ENCODE measurements at places on chromosomes 11 and 22.
A peak's percentile ranks its signal among the peaks of the same experiment; 100 is the strongest.

GRCh38 chr11:126339863-126340434, 15.5 kb upstream of the ST3GAL4 start:
- peak; percentile 35 for DNase-seq

DNA sequence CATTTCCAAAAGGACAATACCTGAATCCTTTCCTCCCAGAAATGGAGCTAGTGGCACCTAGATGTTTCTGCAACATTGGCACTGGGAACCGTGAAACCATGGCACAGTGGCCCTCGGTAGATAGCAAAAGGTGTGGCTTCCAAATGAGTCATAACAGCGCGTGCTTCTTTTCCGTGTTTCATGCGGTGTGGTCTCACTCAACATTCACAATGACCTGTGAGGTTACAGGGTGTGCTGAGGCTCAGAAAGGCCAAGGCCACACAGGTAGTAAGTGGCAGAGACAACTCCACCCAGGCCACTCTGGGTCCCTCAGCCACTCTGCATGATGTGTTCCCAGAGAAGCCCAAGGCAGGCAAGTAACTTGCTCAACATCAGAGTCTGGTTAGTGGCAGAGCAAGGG, 67.4 kb downstream of the TP53I11 start:
- no peak for DNase-seq

- no peak for DNase-seq
These were observed 3.1 kb downstream of the IFITM1 start for GRCh38 chr11:316891-317301.

- no peak for DNase-seq
These were observed 10.0 kb downstream of the CD6 start for GRCh38 chr11:60981515-60981914.

GRCh38 chr11:75063741-75064314, 32.8 kb downstream of the OR2AT4 start:
- DNase-seq, result no peak

DNA sequence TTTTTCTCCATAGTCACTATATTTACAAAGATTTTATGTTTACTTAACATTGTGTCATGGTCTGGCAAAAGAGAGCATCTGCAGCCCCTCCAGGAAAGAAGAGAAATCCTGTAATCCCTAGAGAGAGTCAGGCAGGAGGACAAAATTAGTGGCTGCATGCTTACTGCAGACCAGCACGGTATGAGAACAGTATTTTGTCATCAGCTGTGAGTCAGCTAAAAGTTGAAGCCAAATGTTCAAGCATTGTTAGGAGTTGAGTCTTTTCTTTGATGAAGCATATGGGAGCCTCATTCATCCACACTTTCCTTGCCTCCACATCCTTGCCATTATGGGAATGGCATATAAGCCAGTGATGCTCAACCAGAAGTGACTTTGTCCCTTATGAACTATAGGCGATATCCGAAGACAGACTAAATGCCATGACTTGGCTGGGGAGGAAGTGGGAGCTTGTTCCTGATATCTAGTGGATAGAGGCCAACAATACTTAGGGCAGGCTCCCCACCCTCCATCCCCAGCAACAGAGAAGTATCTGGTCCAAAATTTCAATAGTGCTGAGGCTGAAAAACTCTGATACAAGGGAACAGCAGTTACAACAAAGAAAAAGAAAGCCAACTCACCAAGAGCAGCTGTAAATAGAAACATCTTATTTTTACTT, 112.0 kb upstream of the OR5AK2 start:
- DNase-seq, result no peak

- DNase-seq, result peak; percentile 4
These were observed 109.5 kb downstream of the TENM4 start for GRCh38 chr11:79331203-79331901.

DNA sequence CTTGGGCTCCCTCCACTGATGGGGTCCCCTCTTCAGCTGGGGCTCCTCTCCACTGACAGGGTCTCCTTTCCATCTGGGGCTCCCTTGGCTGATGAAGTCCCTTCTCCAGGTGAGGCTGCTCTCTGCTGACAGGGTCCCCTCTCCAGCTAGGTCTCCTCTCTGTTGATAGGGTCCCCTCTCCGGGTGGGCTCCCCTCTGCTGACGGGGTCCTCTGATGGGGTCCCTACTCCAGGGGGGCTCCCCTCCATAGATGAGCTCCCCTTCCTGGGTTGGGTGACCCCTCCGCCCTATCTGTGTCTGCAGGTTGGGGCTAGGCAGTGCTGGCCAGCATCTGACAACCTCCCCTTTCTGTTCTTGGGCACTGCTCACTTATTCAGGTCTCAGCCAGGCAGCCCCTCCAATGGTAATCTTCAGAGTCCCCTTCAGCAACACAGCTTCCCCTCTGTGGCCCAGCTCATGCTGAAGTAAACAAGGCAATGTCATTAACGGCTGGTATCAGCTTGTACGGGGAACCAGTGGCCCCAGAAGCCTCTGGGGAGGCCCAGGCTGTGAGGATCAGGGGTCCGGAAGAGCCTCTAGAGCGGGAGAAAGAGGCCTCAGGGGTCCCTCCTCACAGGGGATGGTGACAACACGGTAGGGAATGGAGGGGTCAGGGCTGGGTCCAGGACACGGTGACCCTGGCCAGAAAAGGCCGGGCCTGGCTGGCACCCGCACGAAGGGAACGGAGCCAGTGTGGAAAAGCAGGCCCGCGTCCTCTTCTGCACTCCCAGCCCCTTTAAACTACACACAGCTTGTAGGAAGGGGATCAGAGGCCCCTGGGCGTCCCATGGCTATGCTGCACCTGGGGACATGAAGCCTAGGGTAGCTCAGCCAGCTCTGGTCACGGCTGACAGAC, 9.6 kb upstream of the CD81 start:
- no peak for DNase-seq

GRCh38 chr11:83257761-83258168, 28.4 kb downstream of the CCDC90B start:
- DNase-seq, result no peak

DNA sequence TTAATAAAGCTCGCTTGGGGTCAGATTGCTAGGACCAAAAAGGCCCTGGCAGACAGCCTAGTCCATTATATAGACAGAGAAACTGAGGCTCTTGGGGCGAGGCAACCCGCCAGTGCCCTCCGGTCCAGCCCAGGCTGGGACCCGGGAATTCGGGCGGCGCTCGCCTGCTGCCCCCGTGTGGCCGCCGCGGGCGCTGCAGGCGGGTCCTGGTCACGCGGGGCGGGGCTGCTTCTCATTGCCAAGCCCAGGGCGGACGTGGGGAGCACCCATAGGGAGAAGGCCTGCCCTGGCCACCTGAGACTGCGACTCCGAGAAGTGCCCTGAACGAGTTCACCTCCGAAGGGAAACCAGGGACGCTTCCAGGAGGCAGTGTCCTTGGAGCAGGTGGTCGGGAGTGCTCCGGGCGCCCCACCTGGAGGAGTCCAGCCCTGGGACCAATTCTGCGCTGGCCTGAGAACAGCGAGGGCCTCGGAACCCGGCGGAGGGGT, 36.0 kb upstream of the CSNK1E start:
- DNase-seq, result peak; percentile 70

DNA sequence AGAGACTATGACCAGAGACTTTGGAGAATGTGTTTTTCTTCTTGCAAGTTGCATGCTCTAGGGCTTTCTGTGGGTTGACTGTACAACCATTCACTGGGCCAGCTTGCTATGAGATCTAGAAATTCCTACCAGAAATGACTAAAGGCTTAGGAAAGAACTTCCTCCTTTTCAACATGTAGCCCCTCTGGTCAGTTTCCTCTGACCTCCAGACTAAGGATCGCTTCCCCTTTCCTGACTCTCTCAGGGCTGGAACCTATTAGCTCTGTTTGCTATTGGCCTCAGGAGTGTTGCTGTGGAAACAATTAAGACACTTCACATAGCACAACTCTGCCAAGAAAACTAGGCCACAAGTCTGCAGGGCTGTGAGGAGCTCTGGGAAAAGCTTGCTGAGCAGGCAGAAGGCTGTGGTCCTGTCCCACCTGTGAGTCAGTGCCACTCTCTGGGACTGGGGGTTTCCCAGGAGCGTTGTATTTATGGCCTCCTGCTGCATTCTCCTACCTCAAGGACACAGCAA, 10.7 kb downstream of the CRY2 start:
- DNase-seq, result no peak

- DNase-seq, result no peak
These were observed 3.3 kb downstream of the SLC22A25 start for GRCh38 chr11:63240098-63240497.
